GM06990 (cell line): ENCODE measurements at places on chromosomes 3 and 15.

- DNase-seq = no peak
These were observed 175.6 kb downstream of the MTHFS start for GRCh38 chr15:79721256-79721655.

DNA sequence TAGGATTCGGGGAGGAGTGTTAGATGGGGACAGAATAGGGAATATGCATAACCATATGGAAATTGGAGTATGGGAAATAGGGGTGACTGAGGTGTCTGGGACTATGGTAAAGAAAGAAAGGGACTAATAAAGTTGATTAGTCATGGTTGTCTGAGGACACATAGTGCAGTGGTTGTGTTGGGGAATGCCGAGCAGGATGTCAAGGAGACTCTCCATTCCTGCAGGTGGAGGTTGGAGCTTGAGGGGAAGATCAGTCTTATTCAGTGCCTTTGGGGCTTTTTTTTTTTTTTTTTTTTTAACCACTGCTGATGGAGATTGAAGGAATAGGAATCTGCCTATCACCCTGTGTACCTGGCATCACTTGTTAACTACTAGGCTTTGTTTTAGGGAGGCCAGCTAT is 10.8 kb downstream of the NMD3 start:
- no peak for DNase-seq

GRCh38 chr3:127092368-127092767 is 100.6 kb upstream of the PRR23E start:
- DNase-seq = no peak

DNA sequence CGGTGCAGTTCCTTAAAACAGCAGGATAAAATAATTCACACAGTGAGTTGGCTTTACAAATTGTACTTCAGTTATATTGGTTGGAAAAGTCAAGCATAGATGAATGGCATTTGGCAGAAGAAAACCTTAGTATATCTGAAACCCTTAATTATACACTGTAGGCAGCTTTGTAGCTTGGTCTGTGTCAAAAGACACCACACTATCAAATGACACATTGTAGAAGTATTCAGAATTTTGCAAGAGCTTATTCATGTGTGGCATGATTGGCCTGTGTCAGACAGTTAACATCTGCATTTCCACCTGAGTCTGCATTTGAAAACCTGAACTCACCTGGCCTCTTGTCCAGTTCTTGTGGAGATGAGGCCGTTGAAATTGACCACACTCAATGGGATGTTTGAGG is 13.8 kb downstream of the TMEM266 start:
- no peak for DNase-seq

GRCh38 chr3:157527131-157527881 is 24.1 kb upstream of the VEPH1 start:
- DNase-seq = no peak

- DNase-seq = no peak
These were observed 39.8 kb upstream of the CRTC3 start for GRCh38 chr15:90489944-90490343.

GRCh38 chr3:25287291-25287884 is 140.7 kb upstream of the RARB start:
- DNase-seq = no peak

DNA sequence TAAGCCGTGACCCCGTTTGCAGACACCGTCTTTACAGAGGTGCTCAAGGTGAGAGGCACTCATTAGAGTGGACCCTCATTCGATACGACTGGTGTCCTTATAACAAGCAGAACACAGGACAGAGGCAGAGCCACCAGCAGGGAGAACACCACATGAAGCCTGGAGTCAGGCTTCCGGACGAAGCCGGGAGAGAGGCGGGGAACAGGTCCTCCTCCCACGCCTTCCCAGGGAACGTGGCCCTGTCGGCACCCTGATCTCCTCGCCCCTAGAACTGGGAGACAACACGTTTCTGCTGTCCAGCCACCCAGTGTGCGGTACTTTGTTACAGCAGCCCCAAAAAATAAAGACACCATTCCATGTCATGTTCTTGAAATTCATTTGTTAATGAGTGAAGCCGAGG is 33.6 kb downstream of the ZDHHC19 start:
- DNase-seq = no peak

DNA sequence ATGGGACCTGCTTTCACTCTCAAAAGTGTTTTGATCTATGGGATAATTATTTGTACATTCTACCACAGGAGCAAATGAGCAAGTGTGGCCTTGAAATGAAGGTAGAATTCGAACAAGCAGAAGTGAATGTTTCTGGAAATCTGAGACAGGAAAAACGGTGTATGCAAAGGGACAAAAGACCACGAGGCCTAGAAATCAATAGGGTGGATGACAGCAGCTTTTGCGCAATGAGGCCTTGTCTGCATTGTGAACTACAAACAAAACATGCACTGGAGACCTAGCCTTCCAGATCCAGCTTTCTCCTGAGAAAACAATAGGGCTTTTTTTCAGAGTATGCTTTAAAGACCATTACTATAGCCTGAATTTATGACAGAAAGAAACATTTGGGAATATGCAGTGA is 1137.0 kb downstream of the ROBO2 start:
- no peak for DNase-seq

DNA sequence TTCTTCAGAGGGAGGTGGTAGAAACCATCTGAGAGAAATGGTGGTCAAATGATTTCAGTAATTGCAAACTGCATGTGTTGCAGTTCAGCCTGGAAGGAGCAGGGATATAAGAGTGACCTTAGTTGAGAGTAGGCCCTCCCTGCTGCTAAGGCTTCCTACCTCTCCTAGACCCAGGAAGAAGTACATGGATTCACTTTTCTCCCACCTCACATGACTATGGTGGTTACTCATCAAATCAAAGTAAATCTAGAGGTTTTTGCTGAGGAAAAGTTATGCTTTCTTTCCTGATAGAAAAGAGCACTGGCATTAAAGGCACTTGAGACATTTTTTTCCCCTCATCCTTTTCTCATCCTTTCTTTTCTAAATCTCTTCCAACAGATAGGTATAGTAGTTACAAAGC is 43.2 kb upstream of the LEKR1 start:
- DNase-seq = no peak

- no peak for DNase-seq
These were observed 49.6 kb downstream of the MAP6D1 start for GRCh38 chr3:183775781-183776180.

DNA sequence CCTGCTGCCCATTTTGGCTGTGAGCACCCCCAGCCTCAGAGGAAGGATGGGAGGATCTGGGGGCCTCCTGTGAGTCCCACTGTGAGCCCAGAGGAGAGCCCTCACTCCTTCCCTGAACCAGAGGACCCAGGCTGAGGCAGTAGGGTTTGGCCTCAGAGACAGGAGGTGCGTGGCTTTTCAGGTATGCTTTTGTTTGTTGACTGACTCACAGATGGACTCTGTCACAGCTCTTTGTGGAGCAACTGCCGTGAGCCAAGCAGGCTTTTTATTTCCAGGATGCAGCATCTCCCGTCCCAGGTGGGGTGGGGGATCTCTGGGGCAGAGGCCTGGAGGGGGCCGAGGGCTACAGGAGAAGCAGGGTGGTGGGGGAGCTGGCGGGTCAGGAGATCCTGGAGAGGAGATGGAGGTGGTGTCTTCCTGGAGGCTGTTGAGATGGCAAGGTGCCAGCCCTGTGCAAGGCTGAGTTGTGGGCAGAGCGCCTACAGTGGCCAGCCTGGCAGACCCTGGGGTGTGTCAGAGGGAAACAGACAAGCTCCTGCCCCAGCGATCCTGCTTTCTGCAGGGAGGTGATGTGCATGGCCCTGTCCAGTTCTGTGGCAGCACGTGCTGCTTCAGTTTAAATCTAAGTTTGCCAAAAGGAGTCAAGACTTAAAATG is 24.0 kb downstream of the PLXNA1 start:
- no peak for DNase-seq

- no peak for DNase-seq
These were observed 262.1 kb upstream of the TGFBR2 start for GRCh38 chr3:30344288-30344687.

DNA sequence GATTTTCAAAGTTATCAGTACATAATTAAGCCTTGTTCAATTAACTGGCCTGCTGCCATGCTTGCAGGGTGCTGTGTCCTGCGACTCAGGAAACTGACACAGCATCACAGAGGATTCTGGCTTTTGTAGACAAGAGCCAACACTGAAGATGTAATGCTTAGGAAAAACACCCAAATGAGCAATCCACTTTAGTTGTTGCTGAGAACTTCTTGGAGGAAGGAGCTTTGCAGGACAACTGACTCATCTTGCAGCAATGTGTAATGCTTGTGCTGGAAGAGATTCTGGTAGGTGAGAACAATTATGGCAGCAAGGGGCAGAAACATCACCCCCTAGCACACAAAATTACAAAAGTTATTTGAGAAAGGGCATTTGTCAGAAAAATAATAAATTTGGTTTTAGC is 67.6 kb downstream of the NLGN1 start:
- no peak for DNase-seq

- peak; percentile 13 for DNase-seq
These were observed 34.1 kb downstream of the ADAM10 start for GRCh38 chr15:58715266-58715917.

- DNase-seq = no peak
These were observed 28.6 kb downstream of the CHP1 start for GRCh38 chr15:41259546-41260189.
